ENCODE measurements at places on chromosomes 6 and 20.

GRCh38 chr6:8930009-8930408, 494.7 kb upstream of the SLC35B3 start:
- DNase-seq = no peak

DNA sequence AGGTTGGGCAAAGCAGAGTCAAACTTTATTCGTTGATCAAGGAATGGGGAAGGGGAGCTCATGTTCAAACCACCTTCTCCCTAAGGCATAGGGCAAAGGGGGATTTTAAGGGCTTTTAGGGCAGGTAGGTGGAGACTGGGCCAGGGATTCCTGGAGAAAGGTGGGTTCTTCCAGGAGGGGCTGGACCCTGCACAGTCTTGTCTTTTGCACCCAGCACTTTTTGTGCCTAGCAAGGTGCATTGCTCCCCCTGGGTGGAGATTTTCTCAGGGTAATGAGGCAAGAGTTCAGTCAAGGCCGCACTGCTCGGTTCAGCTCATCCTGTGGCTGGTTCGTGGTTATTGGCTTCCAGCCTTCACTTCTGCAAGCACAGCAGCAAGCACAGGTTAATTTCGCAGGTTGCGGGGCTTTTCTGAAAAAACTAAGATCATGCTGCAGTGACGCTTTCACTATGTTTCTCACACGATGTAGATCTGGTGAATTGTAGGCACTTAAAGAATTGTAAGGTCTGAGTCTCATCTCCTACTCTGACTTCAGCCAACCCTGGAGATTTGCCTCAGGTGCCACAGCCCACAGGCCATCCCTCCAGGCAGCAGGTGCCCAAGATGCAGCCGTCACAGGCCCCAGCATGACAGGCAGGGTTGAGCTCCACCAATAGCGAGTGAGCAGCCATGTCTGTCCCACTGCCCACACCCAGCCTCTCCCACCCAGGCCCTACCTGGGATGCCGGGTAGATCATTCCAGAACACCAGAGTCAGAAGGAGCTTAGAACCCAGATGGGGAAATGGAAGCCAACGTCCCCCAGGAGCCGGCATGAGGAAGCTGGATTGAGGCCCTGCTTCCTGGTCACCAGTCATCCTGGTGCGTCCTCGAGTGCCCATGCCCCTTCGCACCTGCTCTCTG, 37.1 kb downstream of the SUN5 start:
- DNase-seq = peak; percentile 40

- DNase-seq = no peak
These were observed 70.6 kb upstream of the CCN2 start for GRCh38 chr6:132021552-132022375.

- DNase-seq = no peak
These were observed 125.1 kb upstream of the HS3ST5 start for GRCh38 chr6:114467931-114468330.

Measured in stimulated activated CD4-positive, alpha-beta T cell treated with anti-CD3 and anti-CD28 coated beads, Interleukin-2, amount 100 ng/mL, for 24 hours (primary cell).